Skeletal muscle cell (primary cell): ENCODE measurements at places on chromosomes 3 and 15.

GRCh38 chr3:51709004-51709420, 2.1 kb downstream of the GRM2 start:
- no peak for DNase-seq

DNA sequence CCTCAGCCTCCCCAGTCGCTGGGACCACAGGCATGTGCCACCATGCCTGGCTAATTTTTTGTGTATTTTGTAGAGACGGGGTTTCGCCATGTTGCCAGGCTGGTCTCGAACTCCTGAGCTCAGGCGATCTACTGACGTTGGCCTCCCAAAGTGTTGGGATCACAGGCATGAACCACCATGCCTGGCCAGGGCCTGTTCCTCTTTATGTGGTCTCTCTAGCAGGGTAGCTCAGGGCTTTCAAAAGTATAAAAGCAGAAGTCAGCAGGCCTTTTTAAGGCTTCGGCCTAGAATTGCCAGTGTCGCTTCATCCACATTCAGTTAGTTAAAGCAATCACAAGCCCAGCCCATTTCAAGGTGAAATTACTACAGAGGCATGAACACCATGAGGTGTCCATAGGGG, 7.6 kb downstream of the VHL start:
- no peak for DNase-seq

GRCh38 chr3:170528726-170529125, 57.1 kb downstream of the SLC7A14 start:
- DNase-seq: no peak

GRCh38 chr3:22117751-22118346, 366.8 kb upstream of the ZNF385D start:
- DNase-seq: peak; percentile 13

GRCh38 chr15:90031231-90031791, 30.2 kb downstream of the ZNF710 start:
- peak; percentile 27 for DNase-seq

DNA sequence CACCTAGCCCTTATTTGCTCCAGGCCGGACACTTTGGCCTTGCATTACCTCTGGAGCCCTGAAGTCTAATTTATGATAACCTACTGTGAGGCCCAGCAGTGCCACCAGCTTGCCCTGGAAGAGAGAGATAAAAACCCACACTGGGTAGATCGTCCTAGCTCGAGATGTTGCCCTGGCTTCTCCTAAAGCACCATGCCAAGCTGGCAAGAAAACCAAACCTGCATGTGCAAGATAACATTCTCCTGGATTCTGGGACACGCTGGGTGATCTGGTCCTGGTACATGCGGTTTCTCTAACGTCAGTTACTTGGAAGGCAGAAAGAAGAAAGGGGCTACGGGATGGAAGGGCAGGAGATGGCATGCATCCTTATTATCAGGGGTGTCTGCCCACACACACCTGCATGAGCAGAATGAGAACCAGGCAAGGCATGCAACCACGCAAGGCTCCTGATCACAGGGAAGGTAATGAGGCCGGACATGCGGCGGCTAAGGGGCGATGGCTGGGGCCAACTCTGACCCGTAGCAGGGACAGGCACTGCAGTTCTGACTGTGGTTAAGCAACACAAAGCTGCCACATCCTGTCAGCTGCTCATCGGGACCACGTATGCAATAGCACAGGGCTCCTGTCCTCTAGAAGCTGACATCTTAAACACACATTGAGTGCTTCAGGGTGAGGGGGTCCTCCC, 73.0 kb downstream of the OXNAD1 start:
- no peak for DNase-seq

GRCh38 chr3:170622369-170623159, 36.7 kb upstream of the SLC7A14 start:
- peak; percentile 89 for DNase-seq

- DNase-seq: no peak
Observed at GRCh38 chr3:37025561-37026335, 32.4 kb downstream of the MLH1 start.

GRCh38 chr15:93987068-93987467, 244.3 kb upstream of the MCTP2 start:
- no peak for DNase-seq

- no peak for DNase-seq
Observed at GRCh38 chr15:101657968-101658784, 6.0 kb upstream of the TM2D3 start.
